Activated T-helper 2 cell treated with anti-CD3 and anti-CD28 coated beads, Interferon-gamma antibody, Interleukin-2, Interleukin-4, amounts not matched to agents 10 μg/mL and 5 μg/mL and 100 μg/mL, durations not matched to agents 14 hours and 24 hours and 36 hours (primary cell): ENCODE measurements at places on chromosomes 4 and X. TPM values are rescaled to one million over a fixed set of nuclear protein-coding genes. Genes with fewer than 3 reads are reported as not detected.
A peak's percentile ranks its signal among the peaks of the same experiment; 100 is the strongest.

ASIC5 gene
- total RNA-seq = not detected in 2 replicates

CCDC158 gene
- total RNA-seq = not detected in 2 replicates

SPANXB1 gene
- total RNA-seq = not detected in 2 replicates

MAGEB17 gene
- not detected in 2 replicates for total RNA-seq

C4orf17 gene
- not detected in 2 replicates for total RNA-seq

TNIP3 gene
- total RNA-seq = 9.2 TPM in 2 replicates

- H3K27ac ChIP-seq = no peak overlapping the region
- H3K4me3 ChIP-seq = no peak overlapping the region
- H3K27me3 ChIP-seq = no peaks in the 10 kb centered on the region
- DNase-seq = no peak
Measured at GRCh38 chr4:79330720-79331119, 4.9 kb upstream of the NAA11 start.

DNA sequence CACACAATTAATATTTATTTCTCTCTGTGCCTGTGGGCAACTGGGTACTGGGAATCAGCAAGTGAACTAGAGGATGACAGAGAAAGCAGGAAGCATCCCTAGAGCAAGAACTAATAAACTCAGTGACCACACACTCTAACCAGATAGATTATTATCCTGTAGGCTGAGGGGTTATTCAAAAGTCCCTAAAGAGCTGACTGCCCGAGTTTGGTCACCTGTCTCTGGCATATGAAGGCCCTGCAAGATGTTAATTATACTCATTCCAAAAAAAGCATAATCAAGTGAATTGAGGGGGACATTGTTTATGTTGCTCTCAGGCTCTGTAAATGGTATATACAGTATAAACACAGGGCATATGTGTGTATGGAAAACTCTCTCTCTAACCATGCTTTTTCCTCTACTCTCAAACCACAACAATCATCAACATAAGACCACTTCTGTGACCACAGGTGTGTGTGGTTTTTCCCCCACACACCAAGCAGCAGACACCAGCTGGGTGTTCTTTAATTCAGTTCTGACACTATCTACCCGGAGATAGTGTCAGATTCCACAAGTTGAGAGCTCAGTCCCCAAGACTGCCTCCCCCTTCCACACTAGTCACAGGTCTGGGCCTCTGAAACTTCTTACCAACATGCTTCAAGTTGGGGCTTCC, 6.2 kb upstream of the HPSE start:
- H3K4me1 ChIP-seq = peaks cover 27% of the 10 kb centered on the region
- DNase-seq = peak; percentile 47
- H3K36me3 ChIP-seq = peaks cover 5% of the 10 kb centered on the region
- no peak overlapping the region for H3K4me3 ChIP-seq
- H3K27me3 ChIP-seq = peaks cover 17% of the 10 kb centered on the region

GRCh38 chr4:147052361-147052760, 106.7 kb upstream of the TTC29 start:
- no peak for DNase-seq
- no peak overlapping the region for H3K4me3 ChIP-seq
- H3K27me3 ChIP-seq = peaks cover 12% of the 10 kb centered on the region

DNA sequence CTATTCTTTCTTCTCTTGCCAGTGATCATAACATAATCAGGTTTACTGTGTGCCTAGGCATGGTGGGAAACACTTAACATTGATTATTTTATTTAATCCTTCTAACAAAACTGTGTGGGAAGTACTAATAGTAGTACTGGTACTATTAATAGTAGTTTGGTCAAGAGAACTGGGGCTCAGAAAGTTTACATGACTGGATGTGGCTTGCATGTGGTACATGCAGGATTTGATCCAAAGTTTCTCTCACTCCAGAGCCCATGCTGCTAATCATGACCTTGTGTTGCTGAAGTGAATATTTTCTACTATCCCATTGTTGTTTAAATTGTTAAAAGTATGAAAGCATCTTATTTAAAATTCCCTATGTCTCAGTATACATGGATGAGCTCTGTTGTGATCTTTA, 78.4 kb downstream of the TMEM164 start:
- H3K4me1 ChIP-seq = peaks cover 6% of the 10 kb centered on the region
- peaks cover 10% of the 10 kb centered on the region for H3K36me3 ChIP-seq
- H3K4me3 ChIP-seq = no peak overlapping the region
- no peak overlapping the region for H3K27ac ChIP-seq
- no peaks in the 10 kb centered on the region for H3K27me3 ChIP-seq

- no peak overlapping the region for H3K4me3 ChIP-seq
- no peaks in the 10 kb centered on the region for H3K4me1 ChIP-seq
- H3K27ac ChIP-seq = no peak overlapping the region
- no peaks in the 10 kb centered on the region for H3K36me3 ChIP-seq
- H3K27me3 ChIP-seq = no peaks in the 10 kb centered on the region
Measured at GRCh38 chrX:97167333-97167732, 283.6 kb downstream of the RPA4 start.

DNA sequence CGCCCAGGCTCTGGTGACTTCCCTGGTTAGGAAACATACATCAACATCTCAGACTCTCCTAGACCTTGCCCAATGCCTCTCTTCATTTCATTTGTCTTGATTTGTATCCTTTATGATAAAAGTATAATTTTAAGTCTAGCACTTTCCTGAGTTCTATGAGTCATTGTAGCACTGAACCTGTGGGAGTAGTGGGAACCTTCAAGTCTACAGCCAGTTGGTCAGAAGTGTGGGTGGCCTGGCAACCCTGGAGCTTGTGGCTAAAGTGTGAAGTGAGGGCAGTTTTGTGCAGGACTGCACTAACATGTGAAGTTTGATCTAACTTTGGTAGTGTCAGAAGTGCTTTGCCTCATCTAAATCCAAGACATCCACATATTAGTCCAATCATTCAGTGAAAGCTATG, 259.3 kb upstream of the IGFBP7 start:
- no peaks in the 10 kb centered on the region for H3K36me3 ChIP-seq
- H3K4me3 ChIP-seq = no peak overlapping the region
- no peaks in the 10 kb centered on the region for H3K27me3 ChIP-seq
